Stimulated activated CD8-positive, alpha-beta memory T cell treated with anti-CD3 and anti-CD28 coated beads, Interleukin-12 subunit alpha, Interleukin-12 subunit beta, amount 100 ng/mL, for 4 hours (primary cell): ENCODE measurements at places on chromosomes 4 and X.

- DNase-seq, result no peak
Observed at GRCh38 chr4:54139332-54139731, 39.4 kb downstream of the GSX2 start.

DNA sequence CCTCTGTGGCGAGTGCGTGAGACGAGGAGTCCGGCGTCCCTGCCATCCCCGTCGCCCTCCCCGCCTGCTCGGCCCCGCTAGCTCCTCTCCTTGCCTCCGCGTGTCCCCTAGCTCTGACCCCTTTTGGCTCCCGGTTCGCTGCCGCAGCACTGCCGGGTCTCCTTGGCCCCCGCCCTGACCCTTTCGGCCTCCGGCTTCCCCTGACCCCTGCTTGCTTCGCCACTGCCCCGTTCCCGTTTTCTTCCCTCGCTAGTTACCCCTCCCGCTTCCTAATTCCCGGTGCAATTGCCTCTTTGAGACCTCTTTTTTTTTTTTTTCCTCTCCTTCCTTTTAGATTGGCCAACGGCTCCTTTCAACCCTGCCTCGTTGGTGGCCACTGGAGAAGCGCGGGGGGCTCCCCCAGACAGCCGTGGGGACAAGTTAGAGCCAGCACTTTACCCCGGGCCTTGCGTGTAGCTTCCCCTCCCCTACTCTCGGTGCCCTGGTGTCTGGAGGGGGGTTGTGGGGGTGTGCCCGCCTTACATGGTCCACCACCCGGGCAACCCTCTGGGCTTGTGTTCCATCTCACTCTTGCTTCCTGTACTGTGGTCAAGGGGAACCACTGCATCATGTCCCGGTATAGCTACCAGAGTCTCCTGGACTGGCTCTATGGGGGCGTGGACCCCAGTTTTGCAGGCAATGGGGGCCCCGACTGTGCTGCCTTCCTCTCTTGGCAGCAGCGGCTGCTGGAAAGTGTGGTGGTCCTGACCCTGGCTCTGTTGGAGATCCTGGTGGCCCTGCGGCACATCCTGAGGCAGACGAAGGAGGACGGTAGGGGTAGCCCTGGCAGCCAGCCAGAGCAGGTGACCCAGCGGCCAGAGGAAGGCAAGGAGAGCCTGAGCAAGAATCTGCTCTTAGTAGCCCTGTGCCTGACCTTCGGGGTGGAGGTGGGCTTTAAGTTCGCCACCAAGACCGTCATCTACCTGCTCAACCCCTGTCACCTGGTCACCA is 548 bp downstream of the TMEM164 start:
- DNase-seq, result no peak

DNA sequence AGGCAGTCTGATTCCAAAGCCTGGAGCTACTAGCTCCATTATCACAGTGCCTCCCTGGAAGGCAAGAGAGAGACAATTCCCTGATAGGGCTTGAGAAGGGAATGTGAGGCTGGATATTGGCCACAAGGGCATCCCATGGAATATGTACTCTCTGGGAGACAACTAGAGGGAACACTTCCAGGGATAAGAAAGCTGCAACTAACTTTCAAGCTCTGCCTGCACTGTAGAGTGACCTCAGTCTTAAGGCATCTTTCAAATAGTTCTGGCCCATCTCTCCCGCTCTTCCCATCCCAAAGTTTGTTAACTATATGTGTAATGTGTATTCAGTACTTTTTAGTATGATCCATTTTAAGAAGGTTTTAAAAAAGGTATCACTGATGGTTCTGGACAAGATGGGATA is 13.1 kb upstream of the RNF212 start:
- DNase-seq, result no peak

DNA sequence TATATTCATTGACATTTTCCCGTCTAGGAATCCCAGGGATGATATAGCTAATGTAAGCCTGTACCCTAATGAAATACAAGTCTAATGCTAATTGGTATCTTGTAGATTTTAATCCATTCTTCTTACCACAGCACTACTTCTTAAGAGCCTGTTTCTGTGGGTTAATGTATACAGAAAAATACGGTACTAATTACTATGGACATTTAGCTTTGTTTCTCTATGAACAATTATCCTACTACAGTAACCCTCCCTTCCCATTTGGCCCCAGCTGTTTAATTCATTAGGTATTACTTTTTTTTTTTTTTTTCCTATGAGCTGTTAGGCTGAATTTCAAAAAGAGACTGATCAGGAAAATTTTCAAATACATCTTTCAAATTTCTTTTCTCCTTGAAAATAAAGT is 245.1 kb upstream of the SLC7A11 start:
- no peak for DNase-seq

- no peak for DNase-seq
Observed at GRCh38 chrX:78886550-78886949, 58.6 kb upstream of the P2RY10 start.

GRCh38 chr4:85728464-85728863 is 253.5 kb downstream of the ARHGAP24 start:
- DNase-seq, result no peak

DNA sequence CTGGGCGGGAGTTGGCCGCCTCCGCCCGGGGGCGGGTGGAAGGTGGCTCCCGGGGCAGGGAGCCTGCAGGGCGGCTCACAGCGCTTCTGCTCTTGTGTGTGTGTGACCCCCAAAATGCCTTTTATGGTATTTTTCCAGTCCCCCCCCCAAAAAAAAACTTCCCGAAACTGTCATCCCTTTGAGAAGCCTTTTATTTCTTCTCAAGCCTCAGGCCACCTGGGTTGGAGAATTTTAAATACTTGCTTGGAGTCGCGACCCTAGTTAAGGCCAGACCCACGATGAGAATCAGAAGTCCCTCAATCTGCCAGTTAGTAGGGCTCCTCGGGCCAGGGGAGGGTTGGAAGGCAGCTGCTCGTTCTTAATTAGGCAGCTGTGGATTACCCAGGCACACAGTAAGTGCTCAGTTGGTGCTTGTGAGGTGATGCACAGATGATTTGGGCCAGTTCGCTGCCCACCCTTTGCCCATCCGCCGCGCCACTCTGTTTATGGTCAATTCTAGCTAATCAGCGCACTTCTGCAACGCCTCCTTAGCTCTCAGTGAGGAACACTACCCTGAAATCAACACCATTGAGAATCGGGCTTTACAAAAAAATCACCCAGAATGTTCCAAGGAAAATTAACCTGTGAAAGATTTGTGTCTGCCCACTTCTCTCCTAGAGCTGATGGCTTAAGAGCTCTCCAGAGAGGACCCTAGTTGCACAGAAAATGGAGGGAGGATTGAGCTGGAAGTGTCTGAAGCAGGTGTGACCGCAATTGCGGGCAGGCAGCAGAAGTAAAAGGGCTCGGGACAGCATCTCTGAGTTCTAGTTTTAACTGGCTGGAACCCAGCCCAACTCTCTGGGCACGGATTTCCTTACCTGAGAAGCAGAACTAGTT is 648 bp upstream of the SCD5 start:
- DNase-seq, result no peak

DNA sequence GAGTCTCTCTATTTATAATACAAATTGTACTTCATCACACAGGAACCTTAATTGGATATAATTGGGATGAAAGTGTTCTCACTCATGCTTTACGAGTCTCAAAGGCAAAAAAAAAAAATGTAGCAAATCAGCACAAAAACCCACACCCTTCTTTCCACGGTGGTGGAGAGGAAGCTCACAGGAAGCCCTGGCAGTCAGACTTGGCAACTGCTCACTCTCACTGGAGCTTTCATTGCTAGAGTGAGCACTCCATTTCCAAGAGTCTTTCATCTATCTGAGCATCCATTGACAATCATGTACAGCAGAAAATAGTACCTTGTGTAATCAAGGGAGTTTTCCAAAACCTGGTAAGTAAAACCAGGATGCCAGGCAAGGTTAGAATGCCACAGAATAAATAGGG is 2159.4 kb upstream of the AGA start:
- no peak for DNase-seq

DNA sequence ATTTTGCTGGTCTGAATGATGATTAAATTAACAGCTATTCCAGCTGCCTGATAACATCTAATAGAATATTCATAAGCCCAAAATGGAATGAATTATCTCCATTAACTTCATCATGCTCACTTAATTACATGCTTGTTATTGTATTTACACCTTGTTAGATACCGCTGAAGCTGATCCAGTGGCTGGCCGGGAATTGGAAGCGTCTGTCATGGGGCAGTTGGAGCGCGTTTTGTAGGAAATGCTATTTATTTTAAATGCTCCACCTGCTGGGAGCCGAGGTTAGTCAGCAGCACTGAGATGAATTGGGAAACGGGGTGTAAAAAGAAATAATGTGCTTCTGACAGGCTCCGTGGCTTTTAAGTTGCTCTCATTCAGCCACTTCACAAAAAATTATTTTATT is 25.2 kb downstream of the ARX start:
- no peak for DNase-seq

DNA sequence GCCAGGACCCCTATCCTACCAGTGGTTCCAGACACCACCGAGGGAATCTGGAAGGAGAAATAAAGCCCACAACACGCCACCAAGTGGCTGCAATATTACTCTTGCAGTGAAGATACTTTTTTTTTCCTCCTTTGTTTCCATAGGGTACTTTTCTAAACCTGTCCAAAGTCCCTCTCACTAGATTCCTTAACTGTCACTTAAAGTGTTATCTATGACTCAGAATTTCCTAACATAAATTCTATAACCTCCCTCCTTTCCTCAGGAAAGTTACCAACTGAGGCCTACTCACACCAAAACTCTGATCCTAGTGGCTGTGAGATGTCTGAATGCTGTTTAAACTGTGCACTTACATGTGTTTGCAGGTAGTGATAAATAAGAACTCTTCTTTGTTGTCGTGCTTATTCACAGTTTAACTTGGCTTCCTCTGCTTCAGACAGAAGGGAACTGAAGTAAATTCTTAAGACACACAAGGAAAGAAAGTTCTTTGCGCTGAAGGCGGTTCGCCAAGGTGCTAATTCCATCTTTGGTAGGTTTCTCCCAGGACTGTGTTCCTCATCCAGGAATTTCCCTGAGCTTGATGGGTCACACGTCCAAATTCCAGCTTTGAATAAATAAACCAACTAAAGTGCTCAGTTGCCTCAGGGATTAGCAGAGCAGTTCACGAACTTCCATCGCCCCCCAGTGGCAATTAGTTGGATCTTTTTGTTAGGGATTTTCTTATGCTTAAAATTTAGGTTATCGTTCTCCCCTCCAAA is 10.7 kb upstream of the HCCS start:
- no peak for DNase-seq

- no peak for DNase-seq
Observed at GRCh38 chr4:81214881-81215868, at the start of gene PRKG2. Gene PRKG2 (minus strand): TSS chr4:81215222. CDS start chr4:81205047, 10,175 bp downstream.

- DNase-seq, result no peak
Observed at GRCh38 chr4:8376361-8377102, 64.0 kb downstream of the ACOX3 start.

- DNase-seq, result no peak
Observed at GRCh38 chrX:84477114-84477513, 25.1 kb downstream of the HDX start.

GRCh38 chr4:108683479-108683878 is 33.1 kb downstream of the OSTC start:
- DNase-seq, result no peak

DNA sequence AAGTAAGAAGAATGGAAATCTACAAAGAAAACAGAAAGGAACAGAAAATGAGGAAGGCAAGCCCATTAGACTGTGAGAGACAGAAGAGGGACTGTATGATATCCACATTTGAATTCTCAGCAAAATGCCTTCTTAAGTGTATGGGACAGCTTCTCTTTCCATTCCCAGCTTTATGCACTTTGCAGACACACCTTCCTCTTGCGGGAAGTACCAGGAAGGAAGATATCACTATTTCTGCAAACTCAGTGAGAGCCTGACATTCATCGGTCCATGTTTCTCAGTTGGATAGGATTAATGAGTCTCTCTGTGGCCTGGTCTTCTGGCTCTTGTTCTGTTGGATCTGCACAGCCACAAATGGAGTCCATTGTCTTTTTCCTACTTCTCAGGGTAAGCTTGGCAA is 31.6 kb upstream of the DHX15 start:
- DNase-seq, result no peak

GRCh38 chrX:132094164-132094563 is 33.7 kb downstream of the FRMD7 start:
- DNase-seq, result no peak

GRCh38 chr4:5615496-5616075 is 92.8 kb downstream of the EVC2 start:
- DNase-seq, result no peak

- no peak for DNase-seq
Observed at GRCh38 chrX:46755671-46756070, 3.2 kb downstream of the SLC9A7 start.

GRCh38 chr4:31261632-31262031 is 541.5 kb downstream of the PCDH7 start:
- no peak for DNase-seq

GRCh38 chrX:10115082-10115481 is 41.7 kb upstream of the CLCN4 start:
- DNase-seq, result no peak

DNA sequence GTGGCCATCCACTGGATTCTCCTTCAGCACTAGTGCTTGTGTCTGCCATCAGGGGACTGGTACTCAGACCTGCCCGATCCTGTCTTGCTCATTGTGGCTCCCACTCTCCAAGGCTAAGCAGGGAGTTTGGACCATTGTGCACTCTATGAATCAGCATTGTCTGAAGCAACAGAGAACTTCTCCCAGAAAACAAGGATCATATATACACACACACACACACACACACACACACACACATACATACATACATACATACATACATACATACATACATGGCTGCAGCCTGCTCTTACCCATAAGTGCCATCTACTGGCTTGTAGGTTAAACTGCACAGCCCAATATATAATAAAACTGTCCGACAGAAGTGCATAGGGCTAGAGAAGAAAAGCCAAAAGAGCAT is 345.3 kb upstream of the LCORL start:
- no peak for DNase-seq

GRCh38 chr4:145042601-145043285 is 55.3 kb downstream of the ANAPC10 start:
- no peak for DNase-seq

DNA sequence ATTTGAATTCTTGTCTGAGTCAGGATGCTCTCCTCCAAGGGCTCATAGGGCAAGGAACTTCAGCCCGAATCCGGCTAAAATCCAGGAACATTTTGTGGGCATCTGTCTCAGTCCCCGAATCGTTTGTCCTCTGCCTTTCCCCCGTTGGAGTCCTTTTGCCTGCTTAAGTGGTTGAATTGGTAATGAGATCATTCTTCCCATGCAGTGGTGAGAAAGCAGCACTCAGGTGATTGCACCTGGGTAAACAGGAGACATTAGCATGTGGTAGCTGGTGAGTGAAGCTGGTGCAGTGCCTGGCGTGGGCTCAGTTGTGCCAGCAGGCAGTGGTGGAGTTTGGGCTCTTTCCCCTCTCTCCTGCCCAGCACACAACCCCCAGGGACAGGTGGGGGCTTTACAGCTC is 61.9 kb upstream of the MTM1 start:
- no peak for DNase-seq

GRCh38 chr4:83118869-83119268 is 4.3 kb upstream of the PLAC8 start:
- DNase-seq, result no peak

- DNase-seq, result no peak
Observed at GRCh38 chr4:53121264-53121865, 244.5 kb downstream of the SCFD2 start.

DNA sequence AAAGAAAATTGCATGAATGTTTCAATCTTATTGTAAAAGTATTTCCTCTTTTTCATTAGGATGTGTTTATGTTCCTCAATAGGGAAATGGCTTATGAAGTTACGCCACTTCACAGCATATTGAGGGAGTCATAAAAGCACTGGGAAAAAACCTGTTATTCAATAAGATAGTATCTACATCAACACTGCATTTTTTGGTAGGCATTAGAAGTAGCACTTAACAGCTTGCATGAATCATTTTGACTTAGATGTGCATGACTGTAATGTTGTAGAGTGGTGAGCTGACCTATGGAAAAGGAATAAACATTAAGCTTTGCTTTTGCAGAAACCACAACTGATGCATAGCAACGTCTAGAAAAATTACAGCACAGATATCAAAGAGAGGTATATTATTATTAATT is 111.2 kb upstream of the GRXCR1 start:
- DNase-seq, result no peak
